Kidney epithelial cell (primary cell): ENCODE measurements at places on chromosomes 3 and 15. TPM values are rescaled to one million over a fixed set of nuclear protein-coding genes. Genes with fewer than 3 reads are reported as not detected.

DNA sequence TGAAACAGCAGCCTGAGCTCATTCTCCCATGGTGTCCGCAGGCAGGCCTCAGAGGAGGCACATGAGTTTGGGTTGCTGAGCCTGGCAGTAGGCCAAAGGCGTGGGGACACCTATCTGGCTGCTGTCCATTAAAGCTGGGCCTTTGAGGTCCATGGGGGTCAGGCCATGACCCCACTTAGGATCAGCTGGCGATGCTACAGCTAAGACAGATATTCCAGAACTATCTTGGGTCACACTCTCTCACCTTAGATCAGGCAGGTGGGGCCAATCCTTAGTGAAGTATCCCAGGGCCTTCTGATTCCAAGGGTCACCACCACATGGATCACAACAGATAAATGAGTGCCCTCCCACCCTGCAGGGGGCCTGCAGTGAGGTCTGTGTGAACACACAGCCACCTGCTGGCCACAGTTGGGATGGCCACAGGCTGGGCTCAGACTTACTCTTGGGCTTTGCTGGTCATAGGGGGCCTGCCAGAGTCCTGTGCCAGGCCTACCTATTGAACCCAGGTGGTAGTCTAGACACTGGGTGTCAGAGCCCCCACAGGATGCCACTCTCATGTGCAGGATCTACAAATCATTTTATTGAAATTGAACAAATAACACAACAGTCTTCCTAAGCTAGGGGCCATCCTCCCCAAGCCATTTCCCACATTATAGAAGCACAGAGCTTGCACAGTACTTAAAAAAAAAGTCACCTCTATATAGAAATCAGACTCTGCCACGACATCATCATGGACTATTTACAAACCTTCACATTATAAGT, 2.0 kb upstream of the HYAL2 start:
- DNase-seq, result no peak

GRCh38 chr3:5010706-5011554, 31.7 kb downstream of the BHLHE40 start:
- no peak for DNase-seq

TNFSF10 gene
- total RNA-seq, result 8.6 and 16.5 TPM in 2 replicates

UROC1 gene
- total RNA-seq, result not detected in 2 replicates

ADGRG7 gene
- not detected in 2 replicates for total RNA-seq

- DNase-seq, result peak; percentile 9
Observed at GRCh38 chr3:189041482-189042090, 130.2 kb upstream of the TPRG1 start.

DNA sequence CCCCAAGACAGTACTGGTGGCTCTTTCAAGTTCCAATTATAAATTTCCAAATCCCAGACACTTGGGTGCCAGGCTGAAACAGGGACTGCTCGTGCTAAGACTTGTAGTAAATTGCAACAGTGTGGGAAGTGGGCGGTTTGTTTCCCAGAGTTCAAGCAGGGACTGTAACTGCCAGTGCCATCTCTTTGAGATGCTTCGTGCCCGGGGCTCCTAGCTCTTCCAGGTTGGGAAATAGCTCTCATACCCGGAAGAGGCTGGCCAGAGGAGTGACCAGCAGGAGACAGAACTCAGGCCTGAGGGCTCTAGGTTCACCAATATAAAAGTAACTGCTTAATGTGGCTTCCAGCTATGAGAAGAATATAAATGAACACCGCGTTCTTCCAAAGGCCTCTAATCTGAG, 54.0 kb upstream of the NEO1 start:
- DNase-seq, result no peak

- DNase-seq, result no peak
Observed at GRCh38 chr3:186270701-186271100, 91.3 kb downstream of the DGKG start.

- DNase-seq, result no peak
Observed at GRCh38 chr15:77862651-77863104, 214.8 kb downstream of the TBC1D2B start.

DNA sequence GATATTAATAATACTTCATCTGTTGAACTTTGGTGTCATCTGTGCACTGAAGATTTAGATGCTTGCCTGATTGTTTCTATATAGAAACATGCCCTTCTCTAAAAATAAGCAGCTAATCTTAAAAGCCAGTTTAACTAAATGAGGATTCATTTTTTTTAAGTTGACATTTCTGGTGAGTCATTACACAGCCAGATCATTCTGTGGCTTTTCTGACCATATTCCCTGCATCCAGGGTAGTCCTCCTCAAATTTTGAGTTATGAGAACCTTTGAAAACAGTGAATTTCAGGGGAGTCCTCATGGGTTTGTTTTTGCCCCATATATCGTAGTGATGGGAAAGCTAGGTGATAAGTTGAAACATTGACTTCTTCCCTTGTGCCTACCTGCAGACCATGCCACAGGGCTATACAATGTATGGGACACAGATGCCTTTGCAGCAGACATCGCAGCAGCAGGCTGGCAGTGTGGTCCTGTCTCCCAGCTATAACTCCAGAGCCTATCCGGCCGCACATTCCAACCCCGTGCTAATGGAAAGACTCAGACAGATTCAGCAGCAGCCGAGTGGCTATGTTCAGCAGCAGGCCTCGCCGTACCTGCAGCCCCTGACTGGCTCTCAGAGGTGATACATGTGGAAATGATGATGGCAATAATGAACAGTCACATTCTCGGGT, 26.5 kb upstream of the P2RY12 start:
- no peak for DNase-seq

SH2D7 gene
- not detected in 2 replicates for total RNA-seq

RAB6B gene
- 4.1 and 4.4 TPM in 2 replicates for total RNA-seq

DNA sequence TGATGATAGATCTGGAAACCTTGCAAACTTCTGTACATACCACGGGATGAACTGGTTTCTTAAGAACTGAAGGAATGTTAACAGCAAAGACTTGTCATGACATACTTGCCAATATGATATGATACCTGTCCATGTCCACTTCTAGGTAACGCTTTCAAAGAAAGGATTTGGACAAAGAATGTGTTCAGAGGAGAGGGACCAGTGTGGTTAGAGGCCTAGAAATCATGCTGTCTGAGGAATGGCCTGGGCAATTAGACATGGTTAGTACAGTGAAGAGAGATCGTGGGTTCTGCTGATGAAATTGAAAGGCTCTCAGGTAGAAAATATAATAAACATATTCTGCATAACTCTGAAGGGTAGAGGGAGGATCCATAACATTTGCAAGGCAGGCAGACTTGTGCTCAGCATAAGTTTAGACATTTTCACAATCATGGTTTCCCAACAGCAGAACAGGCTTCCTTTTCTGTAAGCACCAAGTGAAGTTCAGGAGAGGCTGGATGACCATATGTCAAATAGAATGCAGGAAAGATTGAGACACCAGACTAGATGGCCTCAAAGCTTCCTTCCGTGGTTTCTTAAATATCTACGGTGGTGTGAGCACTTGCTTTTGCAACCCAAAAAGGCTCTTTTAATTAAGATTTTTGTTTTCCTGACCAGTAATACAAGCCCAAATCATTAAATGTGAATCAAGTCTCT, 39.9 kb downstream of the TGFBR2 start:
- no peak for DNase-seq
